MV-4-11 (cell line): ENCODE measurements at places on chromosomes 12 and 14.
A peak's percentile ranks its signal among the peaks of the same experiment; 100 is the strongest.

DNA sequence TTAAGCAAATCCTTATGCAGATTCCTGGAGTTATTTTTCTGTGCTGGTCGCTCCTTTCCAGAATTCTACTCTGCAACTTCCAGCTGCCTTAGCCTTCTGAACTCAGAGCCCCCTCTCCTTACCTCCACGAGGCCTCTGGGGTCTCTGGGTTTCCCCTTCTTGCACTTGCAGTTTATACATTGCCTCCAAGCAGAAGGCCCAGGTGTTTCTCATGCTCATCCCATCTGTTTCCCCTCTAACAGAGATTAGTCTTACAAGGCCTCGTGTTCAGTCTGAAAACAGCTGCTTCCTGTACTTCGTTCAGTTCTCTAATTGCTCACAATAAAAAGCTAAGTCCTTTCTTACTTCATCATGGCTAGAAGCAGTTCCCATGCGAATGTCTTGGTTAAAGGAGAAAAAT, 134.4 kb upstream of the FGD4 start:
- peak; percentile 73 for DNase-seq

DNA sequence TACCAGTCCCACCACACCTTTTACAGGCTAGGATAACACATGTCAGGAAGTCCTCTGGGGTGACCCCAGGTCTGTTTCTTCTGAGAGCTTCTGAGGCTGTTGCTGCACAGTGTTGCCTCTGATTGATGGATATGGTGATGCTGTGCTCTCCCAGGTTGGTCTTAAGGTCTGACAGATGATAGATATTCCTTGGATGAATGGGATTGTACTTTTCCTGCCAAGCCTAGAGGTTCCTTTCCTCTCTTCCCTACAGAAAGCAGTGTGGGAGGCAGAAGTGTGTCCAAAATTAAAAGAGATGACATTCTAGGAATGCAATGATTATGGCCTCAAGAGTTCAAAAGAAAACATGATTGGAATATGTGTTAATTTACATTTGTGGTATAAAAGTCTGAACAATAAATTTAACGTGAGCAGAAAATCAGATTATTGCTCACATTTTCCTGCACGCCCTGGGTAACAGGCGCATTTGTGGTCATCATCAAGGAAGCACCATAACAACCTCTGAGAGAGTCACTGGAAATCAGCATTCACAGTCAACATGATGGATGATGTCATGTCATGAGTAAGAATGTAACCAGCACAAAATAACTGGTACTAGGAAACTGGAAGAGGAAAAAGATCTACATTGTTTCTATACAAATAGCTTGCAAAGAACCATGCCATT, 73.7 kb downstream of the BBS10 start:
- peak; percentile 56 for DNase-seq

DNA sequence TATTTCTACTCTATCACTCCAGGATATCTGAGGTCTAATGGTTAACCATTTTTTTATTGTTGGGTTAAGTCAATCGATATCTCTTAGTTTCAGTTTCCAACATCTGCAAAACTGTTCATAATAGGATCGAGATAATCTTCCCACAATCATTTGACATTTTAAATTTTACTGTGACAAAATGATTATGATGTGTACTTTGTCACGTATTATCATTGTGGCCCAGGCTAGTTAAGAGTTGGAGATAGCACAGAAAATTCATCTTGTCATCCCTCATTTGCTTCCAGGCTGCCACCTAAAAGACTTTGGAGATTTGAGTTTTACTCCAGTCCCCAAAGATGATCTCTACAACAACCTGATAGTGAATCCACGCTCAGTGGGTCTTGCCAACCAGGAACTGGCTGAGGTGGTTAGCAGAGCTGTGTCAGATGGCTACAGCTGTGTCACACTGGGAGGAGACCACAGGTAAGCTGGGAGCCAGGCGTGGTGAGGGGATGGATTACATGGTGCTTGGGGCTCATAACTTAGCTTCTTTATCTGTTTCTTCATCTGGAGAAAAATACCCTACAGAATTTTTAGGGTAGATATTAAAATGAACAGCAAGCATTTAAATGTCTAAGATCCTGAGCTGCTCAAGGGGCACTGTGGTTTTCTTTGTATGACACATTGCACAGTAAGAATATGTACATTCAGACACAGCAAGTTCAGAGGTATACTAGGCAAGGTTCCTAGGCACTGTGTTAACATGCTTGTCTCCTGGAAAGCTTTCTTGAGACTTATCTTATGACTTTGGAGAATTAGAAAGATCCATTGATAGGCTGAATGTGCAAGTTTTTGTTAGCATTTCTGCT, 22.4 kb downstream of the ARG2 start:
- no peak for DNase-seq

DNA sequence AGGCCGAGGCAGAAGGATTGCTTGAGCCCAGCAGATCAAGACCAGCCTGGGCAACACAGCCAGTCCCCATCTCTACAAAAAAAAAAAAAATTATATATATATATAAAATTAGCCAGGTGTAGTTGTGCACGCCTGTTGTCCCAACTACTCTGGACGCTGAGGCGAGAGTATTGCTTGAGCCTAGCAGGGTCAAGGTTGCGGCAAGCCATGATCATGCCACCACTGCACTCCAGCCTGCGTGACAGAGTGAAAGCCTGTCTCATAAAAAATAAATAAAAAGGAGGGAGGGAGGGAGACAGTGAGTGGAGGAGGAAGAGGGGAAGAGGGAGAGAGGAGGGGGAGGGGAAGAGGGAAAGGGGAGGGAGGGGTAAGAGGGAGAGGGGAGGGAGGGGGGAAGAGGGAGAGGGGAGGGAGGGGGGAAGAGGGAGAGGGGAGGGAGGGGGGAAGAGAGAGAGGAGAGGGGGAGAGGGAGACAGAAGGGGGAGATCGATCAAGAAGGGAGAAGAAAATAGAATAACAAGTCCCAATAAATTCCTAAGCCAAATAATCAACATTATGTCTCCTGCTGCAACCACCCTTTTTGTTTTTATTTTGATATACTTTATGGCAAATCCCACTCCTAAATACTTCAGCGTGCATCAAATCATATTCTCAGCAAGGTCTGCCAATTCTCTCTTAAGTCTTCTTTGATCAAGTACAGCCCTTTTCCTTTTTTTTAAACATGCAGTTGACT, 163.9 kb downstream of the MED13L start:
- DNase-seq, result no peak

DNA sequence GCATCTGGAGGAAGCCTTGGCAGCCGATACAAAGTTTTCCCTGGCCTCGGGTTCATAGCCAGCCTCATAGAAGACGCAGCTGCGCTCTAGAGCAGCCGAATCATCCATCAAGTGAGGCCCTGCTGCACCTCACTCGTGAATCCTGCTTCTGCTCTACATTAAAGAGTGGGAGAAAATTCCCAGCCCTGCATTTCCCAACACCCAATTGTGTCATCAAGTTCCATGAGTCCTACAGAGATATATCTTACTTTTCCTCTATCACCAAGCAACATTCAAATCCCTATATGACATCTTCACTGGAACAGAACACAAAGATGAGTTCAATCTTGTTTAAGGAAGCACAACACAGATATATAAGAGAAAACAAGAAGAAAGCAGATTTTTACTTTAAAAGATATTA, 139.3 kb downstream of the TTC7B start:
- no peak for DNase-seq

GRCh38 chr12:52687497-52688385, 7.5 kb upstream of the KRT1 start:
- DNase-seq, result no peak

DNA sequence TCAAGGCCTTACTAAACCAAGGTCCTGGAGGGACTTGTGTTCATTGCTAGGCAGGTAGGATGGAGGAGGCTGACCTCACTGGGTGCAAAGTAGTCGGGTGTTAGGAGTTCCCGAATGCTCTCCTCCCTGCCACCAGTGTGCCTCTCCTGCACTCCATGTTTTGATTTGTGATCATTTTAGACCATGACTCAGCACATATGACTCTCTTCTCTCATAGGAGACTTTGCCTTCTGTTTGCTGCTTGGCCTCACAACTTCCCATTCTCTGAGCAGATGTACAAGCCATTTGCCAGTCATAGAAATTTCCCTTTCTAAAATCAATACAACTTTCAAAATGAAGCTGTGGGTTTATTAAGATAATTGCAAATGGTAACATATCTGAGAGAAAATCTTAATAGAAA, 46.6 kb upstream of the LRIG3 start:
- no peak for DNase-seq

- DNase-seq, result peak; percentile 42
These were observed 70.9 kb downstream of the MON2 start for GRCh38 chr12:62537551-62537950.

- DNase-seq, result no peak
These were observed 7.4 kb downstream of the LACRT start for GRCh38 chr12:54627304-54627703.

GRCh38 chr14:72463291-72463866, 430.5 kb downstream of the DPF3 start:
- no peak for DNase-seq

- no peak for DNase-seq
These were observed 193.1 kb downstream of the SOX5 start for GRCh38 chr12:23756416-23756815.

GRCh38 chr12:108768591-108769500, 37.5 kb upstream of the CORO1C start:
- DNase-seq, result peak; percentile 66

GRCh38 chr14:83473416-83474235, 1940.0 kb upstream of the SEL1L start:
- no peak for DNase-seq

- peak; percentile 23 for DNase-seq
These were observed 458.8 kb downstream of the TMEM117 start for GRCh38 chr12:44294649-44295048.

- no peak for DNase-seq
These were observed 9.1 kb upstream of the FBXL14 start for GRCh38 chr12:1603269-1603993.
